ENCODE measurements at places on chromosomes 2 and 18.

DNA sequence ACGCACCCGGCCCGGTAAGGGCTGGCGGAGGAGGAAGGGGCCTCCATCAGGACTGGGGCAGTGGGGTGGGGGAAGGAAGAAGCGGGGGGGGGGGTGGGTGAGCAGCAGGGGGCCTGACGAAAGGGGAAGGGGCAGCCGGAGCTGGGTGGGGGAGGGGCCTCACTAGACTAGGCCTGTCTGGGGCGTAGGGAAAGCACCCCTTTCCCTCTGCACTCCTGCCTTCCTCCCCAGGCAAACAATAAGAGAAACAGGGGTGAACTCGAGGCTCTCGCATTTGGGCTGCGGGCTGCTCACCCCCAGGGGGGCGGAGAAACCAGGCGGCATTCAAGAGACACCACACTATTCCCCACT is 82.7 kb upstream of the POMC start:
- DNase-seq = no peak

DNA sequence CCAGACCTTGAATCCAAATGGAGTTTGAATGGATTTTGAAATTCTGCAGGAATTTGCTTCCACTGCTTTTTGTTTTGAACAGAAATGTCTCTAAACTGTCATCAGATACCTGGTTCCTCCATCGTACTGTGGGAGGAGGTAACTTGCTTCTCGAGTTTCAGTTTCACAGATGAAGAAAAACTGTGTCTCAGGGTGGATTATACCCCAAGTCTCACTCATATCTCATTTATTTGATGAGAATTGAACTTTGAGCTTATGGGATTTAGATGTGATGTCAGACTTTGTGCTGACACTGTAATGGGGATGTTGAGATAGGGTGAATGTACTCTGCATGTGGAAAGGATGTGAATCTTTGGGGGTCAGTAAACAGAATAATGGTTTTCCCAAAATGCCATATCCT is 107.5 kb downstream of the GORASP2 start:
- DNase-seq = no peak

DNA sequence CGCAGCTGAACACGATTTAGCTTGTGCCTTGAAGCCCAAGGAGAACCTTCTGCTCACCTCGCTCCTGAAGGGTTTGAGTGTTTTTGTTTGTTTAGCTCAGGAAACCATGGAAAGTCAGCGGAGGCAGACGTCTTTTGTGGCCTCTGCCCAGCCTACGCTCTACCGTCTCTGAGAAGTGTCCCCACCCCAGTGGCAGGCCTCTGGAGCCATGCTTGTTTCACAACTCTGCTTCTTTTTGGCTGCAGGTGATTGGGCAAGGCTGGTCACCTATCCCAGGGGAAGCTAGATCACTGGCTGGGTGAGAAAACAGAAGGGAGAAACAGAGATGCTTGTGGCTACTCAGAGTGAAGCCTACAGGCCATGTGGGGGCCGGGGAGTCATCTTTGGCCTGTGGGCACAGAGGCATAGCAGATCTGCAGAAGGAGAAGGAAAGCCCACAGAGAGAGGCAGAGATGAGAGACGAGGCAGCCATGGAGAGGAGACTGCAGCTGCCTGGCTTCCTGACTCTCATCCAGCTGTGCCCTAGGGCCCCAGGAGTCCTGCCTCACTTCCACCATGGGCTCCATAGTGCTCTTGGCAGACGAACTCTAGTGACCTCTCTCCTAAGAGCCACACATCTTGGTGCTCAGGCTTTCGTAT is 50.1 kb downstream of the CIB4 start:
- no peak for DNase-seq

DNA sequence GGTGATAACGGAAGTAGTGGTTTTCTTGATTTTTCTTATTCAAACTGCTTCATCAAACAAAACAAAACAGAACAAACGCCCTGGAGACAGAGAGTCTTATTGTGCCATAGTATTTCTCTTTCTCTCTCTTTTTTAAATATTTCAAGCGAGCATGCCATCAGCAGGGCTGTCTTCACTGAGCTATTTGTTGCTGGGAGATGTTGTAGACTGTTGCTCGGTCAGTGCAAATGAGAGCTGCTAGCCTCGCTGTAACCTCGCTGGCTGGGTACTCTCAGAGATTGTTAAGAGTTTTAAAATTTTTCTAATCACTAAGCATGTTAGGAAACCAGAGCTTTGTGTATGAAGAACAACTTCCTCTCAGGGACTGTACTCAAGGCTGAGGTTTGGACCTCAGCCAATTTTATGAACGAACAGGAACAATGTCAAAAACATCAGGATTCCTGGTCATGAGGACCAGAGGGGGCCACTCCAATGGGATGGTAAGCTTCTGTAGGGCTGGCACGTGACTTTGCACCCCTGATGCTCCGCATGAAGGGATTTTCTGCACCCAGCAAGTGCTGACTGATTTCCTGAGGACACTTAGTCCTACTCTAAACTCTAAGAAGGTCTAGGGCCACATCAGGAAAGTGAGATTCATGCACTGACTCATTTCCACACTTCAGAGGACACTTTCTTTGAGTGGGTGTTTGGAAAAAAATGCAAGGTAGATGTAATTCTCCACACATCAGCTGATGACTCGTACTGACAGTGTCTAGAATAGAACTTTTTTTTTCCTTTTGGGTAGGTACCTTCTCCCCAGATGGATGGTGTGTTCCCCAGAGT is 59.8 kb upstream of the IL1R1 start:
- DNase-seq = peak; percentile 91

- DNase-seq = no peak
These were observed 276.4 kb downstream of the RPIA start for GRCh38 chr2:88967844-88968243.

GRCh38 chr2:234458466-234458865 is 38.4 kb downstream of the ARL4C start:
- DNase-seq = no peak

DNA sequence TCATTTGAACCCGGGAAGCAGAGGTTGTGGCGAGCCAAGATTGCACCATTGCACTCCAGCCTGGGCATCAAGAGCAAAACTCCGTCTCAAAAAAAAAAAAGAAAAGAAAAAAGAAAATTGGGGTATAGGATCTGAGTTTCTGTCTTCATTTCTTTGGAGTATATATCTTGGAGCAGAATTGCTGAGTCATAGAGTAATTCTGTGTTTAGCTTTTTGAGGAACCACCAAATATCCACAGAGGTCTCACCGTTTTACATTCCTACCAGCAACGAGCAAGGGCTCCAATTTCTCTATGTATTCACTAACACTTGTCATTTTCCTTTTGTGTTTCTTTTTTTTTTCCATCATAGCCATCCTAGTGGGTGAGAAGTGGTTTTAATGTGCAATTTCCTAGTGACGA is 87.6 kb upstream of the TEX51 start:
- no peak for DNase-seq

GRCh38 chr2:215262741-215263362 is 49.0 kb upstream of the ATIC start:
- DNase-seq = no peak

- no peak for DNase-seq
These were observed 343.9 kb downstream of the DYSF start for GRCh38 chr2:71797035-71797810.

DNA sequence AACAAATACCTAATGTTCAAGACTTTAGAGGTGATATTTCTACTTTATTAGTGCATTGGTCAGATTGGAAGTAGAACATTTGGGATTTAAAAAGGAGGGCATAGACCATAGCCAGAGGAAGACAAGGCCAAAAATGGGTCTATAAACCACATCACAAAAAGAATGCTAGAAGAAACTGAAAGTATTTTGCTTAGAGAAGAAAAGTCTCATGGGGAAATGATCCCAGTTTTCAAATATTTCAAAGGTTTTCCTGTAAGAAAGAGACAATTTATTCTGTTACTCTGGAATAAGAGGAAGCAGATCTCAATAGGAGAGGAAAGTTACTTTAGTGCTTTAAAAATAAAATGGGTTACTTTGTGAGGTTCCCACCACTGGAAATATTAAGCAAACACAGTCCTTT is 341.4 kb downstream of the TNS1 start:
- DNase-seq = peak; percentile 27

GRCh38 chr2:189514104-189514503 is 66.5 kb downstream of the SLC40A1 start:
- peak; percentile 87 for DNase-seq

- no peak for DNase-seq
These were observed 216.1 kb upstream of the FSIP2 start for GRCh38 chr2:185522472-185522871.

- no peak for DNase-seq
These were observed 35.1 kb downstream of the WDR43 start for GRCh38 chr2:28929581-28929980.

GRCh38 chr2:207472343-207473048 is 57.3 kb upstream of the CREB1 start:
- DNase-seq = no peak

DNA sequence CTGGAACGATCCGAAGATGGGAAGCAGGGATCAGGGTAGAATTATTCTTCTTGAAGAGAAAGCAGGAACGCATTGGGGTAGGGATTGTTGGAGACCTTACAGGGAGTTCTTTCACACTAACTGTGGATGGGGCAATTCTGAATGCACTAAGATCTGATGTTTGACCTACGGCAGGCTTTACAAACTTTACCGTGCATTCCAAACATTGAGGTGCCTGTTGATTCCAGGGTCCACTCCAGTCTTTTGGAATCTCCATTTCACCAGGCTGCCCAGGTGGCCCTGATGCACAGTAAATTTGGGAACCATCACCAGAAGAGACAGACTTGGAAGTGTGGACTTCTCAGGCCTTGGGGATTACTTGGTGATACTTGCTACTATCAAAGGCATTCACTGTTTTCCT is 76.9 kb downstream of the RFTN2 start:
- DNase-seq = no peak

DNA sequence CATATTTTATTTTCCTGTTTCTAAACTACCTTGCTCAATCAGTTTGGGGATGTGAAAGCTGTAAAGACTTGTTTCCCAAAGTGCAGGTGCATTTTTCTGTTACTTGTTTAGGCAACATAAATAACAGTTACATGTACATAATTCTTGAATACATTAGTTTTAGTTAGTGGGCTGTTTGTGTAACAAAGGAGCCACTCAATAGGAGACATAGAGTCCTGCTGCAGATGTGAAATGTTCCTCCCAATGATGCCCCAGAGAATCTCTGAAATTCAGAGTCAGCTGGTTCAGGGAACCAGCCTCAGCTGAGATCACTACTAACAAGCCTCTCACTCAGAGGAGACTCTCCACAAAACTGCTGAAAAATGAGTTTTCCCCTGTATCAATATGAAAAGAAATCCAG is 91.5 kb upstream of the TWSG1 start:
- no peak for DNase-seq

GRCh38 chr2:234968631-234969305 is 17.0 kb downstream of the SH3BP4 start:
- no peak for DNase-seq

DNA sequence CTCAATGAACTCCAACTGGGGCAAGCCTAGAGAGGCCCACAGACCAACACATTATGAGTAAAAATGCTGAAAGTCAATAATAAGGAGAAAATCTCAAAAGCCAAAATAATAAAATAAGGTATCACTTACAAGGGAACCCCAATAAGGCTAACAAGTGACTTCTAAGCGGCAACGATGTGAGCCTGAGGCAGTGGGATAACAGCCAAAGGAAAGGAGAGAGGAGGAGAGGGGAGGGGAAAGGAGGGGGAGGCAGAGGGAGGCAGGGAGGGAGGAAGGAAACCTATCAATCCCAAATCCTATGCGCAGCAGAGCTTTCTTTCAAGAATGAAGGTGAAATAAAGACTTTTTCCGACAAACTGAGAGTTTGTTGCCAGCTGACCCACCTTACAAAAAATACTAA is 6.0 kb upstream of the NFATC1 start:
- DNase-seq = no peak

- no peak for DNase-seq
These were observed 693 bp downstream of the ORC2 start for GRCh38 chr2:200962811-200963123.

- DNase-seq = peak; percentile 33
These were observed 993 bp downstream of the RBMS1 start for GRCh38 chr2:160492401-160493226.

- DNase-seq = no peak
These were observed 12.6 kb downstream of the DNER start for GRCh38 chr2:229701716-229702115.

DNA sequence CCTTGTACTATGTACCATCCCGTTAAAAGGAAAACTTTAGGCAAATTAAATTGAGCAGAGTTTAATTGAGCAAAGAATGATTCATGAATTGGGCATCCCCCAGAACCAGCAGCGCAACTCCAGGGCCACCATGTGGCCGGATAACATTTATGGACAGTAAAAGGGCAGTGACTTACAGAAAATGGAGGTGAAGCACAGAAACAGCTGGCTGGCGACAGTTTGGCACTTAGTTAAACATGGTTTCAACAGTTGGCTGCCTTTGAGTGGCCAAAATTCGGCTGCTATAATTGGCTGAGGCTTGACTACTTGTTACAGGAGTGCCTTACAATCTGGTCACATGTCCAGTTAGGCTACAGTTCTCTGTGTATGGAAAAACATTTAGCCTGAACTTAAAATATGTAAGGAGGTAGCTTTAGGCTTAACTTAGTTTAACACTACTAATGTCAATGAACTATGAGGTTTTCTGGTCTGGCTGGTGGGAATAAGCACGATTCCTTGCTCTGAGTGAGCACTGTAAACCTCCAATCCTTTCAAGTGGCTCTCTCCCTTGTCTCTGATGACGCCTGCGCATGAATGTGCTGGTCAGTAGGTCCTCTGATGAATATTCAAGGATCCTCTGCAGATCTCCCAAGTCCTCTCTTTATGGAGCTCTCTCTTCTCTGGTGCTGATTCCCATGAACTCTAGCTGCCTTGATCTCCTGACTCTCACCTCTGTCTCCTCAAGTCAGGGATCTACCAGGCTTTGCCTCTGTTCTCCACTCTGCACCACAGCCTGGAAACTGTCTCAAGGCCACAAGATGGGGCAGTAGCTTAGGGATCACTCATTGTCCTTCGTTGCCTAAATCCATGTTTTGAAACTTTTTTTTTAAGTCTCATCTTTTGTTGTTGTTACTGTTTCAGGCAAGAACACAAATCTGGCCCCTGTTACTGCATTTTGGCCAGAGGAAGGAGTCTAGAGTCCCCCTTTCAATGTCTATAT is 24.4 kb upstream of the RAB31 start:
- peak; percentile 69 for DNase-seq

DNA sequence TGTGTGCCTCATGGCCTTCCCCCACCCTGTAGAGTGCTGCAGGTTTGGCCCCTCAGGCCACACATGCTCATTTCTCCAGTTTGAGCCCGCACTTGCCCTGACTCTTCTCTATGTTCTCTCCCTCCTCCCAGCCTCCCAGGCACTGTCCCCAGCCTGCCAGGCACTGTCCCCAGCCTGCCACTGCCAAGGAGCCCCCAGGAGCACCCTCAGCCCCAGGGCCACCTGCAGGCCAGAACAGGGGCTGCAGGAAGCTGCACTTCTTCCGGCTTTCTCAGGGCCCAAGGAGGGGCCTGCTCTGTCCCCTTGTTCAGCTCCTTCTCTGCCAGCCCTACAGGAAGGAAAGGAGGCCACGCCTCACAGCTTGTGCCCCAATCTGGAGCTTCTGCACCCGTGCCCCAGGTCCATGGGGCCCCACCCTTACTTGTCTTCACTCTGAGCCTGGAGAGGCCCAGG is 31.6 kb downstream of the CYP26B1 start:
- no peak for DNase-seq
